Naive thymus-derived CD4-positive, alpha-beta T cell (primary cell): ENCODE measurements at places on chromosomes 1 and 21.
A peak's percentile ranks its signal among the peaks of the same experiment; 100 is the strongest.

DNA sequence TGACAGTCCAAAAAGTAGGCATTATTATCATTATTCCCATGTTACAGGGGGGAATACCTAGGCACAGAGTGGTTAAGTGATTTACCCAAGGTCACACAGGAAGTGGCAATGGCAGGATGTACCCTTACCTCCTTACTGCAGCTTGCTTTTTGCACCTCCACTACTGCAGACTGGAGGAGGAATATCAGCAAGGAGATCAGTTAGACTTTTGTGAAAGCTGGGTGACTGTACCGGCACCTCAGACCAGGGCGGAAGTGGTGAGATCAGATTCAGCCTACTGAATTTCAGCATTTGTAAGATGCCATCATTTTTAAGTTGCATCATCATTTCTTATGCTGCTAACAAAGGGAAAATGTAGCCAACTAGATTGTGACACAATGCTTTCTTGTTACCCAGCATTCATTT, 4.5 kb downstream of the ADARB1 start:
- peak; percentile 88 for DNase-seq

- no peak for DNase-seq
Measured at GRCh38 chr1:93692983-93693591, 11.4 kb upstream of the BCAR3 start.

DNA sequence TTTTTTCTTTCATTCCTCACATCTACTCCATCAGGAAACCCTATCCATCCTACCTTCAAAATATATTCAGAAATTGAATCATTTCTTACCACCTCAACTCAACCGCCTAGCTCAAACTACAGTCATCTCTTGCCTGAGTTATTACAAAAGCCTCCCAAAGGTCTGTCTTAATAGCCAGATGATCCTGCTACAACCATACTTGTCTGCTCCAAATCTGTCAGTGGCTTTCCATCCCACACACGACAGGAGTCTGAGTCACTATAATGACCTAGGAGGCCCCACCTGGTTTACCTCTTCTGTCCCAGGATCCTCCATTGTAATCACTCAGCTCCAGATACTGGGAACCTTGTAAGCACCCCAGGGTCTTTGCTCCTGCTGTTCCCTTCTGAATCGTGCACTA, 37.1 kb upstream of the IL12RB2 start:
- DNase-seq = no peak

- DNase-seq = no peak
Measured at GRCh38 chr1:178004926-178005391, 35.1 kb upstream of the SEC16B start.

GRCh38 chr1:223355699-223356098, 8.3 kb downstream of the SUSD4 start:
- DNase-seq = no peak

DNA sequence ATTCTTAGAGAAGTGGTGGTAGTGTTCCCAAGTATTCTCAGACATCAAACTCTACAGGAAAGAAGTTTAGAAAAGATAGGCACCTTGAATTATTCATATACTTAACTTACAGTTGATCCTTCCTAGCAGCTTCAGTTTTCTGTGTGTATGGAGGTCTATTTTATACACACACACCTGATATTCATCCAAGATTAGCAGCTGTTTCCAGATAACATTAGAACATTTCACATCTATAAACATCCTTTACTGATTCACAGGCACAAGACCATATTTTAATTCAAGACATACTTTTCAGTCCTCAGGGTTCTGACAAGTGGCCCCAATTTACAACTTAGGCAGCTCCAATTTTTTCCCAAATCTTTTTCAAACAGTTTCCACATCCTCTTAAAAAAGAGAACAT, 287.8 kb upstream of the USP25 start:
- DNase-seq = no peak

GRCh38 chr1:121519042-121519755, 334.4 kb downstream of the SRGAP2C start:
- peak; percentile 86 for DNase-seq

- no peak for DNase-seq
Measured at GRCh38 chr1:27552911-27553420, 51.0 kb downstream of the AHDC1 start.

- DNase-seq = no peak
Measured at GRCh38 chr1:200409203-200409760, 554 bp downstream of the ZNF281 start.

DNA sequence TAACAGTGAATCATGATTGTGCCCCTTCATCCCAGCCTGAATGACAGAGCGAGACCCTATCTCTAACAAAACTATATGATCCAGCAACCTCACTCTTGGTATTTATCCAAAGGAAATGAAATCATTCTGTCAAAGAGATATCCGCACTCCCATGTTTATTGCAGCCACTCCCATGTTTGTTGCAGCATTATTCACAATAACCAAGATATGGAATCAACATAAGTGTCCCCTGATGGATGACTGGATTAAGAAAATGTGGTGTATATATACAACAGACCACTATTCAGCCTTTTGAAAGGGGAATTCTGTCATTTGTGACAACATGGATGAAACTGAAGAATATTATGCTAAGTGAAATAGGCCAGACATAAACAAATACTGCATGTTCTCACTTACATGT, 44.4 kb downstream of the TRMT1L start:
- DNase-seq = no peak

- DNase-seq = no peak
Measured at GRCh38 chr1:53546409-53547155, 87.4 kb downstream of the DMRTB1 start.

GRCh38 chr1:26787706-26788514, at the start of gene PIGV:
Gene PIGV, plus strand, starts transcription at chr1:26787950. Its CDS starts 2,866 bp downstream, at chr1:26790816.
- peak; percentile 95 for DNase-seq

GRCh38 chr1:86887479-86888162, 26.3 kb downstream of the SELENOF start:
- DNase-seq = no peak

DNA sequence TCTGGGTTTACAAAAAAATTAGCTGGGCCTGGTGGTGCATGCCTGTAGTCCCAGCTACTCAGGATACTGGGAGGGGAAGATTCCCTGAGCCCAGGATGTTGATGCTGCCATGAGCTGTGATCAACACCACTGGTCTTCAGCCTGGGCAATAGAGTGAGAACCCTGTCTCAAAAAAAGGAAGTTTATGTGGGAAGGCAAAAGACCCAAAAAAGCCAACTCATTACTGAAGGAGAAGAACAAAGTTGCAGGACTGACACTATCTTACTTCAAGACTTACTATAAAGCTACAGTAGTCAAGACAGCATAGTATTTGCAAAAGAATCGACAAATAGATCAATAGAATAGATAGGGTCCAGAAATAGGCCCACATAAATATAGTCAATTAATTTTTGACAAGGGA, 9.2 kb upstream of the PTGS2 start:
- DNase-seq = no peak

DNA sequence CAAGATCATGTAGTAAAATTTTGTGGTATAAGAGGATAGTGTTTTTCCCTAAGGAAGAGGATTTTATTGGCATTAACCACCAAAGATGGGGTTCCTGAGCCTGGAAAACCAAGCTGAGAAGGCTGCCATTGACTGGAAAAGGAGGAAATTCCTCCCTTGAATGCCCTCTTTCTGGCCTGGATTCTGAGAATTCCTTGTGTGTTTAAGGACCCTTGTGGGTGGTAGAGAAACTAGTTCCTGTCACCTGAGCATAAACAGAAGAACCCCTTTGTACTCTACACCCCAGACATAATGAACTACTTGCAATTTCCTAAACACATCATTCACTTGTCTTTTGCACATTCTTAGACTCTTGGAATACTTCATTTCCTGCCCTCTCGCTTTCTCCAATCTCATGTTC, 33.1 kb upstream of the CEP350 start:
- DNase-seq = no peak

GRCh38 chr1:115753830-115754229, 14.7 kb downstream of the CASQ2 start:
- no peak for DNase-seq

DNA sequence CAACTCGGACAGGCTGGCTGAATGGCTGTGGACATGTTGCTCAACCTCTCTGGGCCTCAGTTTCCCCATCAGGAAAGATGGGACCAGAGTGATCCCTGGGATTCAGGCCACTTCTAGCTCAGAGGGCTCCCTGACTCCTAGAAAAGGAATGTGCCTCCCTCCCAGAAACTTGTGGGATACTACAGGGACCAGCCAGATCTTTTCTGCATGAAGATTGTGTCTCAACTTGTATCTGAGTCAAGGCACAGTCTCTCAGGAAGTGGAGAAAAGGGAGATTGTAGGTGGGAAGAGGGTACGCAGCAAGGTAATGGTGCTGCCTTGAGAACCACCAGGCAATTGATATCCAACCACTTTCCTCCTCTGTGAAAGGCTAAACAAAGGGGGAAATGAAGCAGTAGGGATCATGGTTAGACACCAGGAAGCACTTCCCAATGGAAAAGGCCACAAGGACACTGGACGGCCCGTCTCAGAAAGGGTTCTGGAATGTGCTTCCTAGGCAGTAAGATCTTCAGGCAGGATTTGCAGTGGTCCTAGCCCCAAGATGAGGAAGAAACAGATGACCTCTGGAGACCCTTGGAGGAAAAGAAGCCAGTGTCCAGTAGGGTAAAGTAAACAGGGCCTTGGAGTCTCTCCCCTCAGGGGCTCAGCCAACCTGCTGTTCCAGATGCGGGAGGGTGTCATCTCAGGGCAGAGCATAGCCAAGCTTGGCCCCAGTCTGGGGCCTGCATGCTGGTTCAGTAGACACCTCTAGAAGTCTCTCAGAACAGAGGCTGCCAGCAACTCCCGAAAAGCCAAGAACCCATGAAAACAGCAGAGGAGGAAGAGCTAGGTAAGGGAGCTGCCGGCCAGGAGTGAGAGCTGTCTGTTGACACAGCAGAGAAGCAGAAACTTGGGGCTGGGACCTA, 16.8 kb downstream of the IFFO2 start:
- no peak for DNase-seq

DNA sequence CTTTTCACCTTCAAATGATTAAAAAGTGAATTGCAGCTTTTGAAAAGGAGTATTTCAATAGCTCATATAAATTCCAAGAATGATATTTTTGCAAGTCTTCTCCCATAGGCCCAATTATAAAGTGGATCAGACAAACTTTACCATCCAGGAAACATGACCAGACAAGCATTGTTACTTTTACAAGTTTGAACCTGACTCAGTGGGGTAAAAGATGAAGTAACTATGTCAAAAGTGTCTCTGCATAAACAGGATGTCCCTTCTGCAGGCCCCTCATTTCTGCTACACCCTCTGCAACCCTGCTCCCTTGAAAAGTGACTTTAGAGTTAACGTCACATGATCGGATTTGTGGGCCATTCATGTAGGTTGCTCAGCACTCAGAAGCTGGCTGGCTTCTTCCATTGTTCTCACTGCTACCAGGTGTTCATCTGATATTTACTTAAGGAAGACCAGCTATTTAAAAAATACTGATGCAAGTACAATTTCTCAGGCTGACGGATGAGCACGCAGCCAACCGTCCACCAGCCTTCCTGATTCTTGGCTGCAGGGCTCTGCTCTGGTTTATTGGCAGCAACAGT, 32.3 kb downstream of the URB1 start:
- no peak for DNase-seq

DNA sequence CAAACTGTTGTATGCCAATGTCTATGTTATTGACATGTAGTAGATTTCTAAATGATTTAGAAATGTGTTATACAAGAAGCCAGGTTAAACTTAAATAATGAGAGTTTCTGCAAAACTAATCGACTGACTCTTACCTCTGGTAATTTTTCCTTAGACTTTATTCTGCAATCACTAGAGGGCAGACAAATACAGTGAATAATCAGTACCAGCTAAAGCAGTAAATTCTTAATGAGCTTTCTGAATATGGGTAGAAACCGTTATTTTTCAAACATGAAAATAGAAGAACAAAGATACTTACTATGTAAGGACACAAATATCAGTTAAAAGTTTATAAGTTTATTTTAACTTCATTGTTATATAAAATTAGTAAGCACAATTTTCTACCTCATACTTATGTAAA, 97.9 kb upstream of the RGS1 start:
- peak; percentile 29 for DNase-seq

- DNase-seq = no peak
Measured at GRCh38 chr21:27645285-27645684, 678.4 kb upstream of the ADAMTS5 start.

- no peak for DNase-seq
Measured at GRCh38 chr1:57344265-57344664, 79.6 kb downstream of the DAB1 start.
